ENCODE measurements at places on chromosomes 5 and 9. TPM values are rescaled to one million over a fixed set of nuclear protein-coding genes. Genes with fewer than 3 reads are reported as not detected.

Gene PLEKHG4B
- 1.1 TPM for total RNA-seq

- no peak overlapping the region for H3K27ac ChIP-seq
- H3K4me1 ChIP-seq = peaks cover 3% of the 10 kb centered on the region
- H3K4me3 ChIP-seq = no peak overlapping the region
- no peaks in the 10 kb centered on the region for H3K36me3 ChIP-seq
These were observed 154.5 kb upstream of the APC start for GRCh38 chr5:112583166-112583565.

Gene GPX8
- 78.1 TPM for total RNA-seq

Gene OLFM1
- total RNA-seq = 3.2 TPM

DNA sequence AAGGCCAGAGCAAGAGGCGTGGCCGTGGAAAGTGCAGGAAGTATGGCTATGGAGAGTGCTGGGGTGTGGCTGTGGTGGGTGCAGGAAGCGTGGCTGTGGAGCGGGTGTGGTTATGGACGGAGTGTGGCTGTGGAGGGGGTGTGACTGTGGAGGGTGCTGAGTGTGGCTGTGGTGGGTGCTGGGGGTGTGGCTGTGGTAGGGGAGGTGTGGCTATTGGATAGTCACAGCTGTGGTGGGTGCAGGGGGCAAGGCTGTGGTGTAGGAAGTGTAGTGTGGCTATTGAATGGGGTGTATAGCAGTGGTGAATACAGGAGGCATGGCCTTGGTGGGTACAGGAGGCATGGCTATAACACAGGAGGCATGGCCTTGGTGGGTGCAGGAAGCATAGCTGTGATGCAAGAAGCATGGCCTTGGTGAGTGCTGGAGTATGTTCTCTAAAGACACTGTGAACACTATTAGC lies 40.8 kb upstream of the SPATA31C2 start:
- no peak overlapping the region for H3K27ac ChIP-seq
- no peaks in the 10 kb centered on the region for H3K36me3 ChIP-seq
- H3K4me1 ChIP-seq = peaks cover 7% of the 10 kb centered on the region
- no peaks in the 10 kb centered on the region for H3K27me3 ChIP-seq
- DNase-seq = no peak

DNA sequence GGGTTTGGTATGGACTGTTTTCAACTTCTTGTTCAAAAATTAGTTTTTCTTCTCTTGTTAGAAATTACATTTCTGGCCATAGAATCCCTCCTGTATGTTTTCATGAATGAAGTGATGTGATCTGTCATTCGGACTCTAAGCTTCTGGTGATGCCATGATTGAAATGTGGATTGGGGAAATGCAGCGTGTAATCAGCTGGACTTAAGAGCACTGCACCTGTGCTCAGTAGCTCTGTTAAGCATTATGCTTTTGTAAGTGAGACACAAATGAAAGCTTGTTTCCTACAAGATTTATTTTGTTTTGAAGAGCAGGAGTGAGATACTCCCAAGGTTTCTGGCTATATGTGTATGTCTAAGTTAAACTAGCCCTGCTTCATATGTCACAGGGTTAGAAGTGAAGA lies 24.0 kb upstream of the FAM120AOS start:
- no peaks in the 10 kb centered on the region for H3K4me1 ChIP-seq
- H3K4me3 ChIP-seq = no peak overlapping the region
- no peak for DNase-seq
- H3K36me3 ChIP-seq = peaks cover 8% of the 10 kb centered on the region

GRCh38 chr5:146828385-146828784 lies 50.2 kb downstream of the PPP2R2B start:
- H3K4me1 ChIP-seq = no peaks in the 10 kb centered on the region
- no peak overlapping the region for H3K4me3 ChIP-seq
- H3K36me3 ChIP-seq = no peaks in the 10 kb centered on the region
- no peak for DNase-seq

- no peak for DNase-seq
- no peak overlapping the region for H3K27ac ChIP-seq
- no peaks in the 10 kb centered on the region for H3K27me3 ChIP-seq
- no peaks in the 10 kb centered on the region for H3K4me1 ChIP-seq
- no peak overlapping the region for H3K4me3 ChIP-seq
- no peaks in the 10 kb centered on the region for H3K36me3 ChIP-seq
These were observed 58.0 kb downstream of the GDA start for GRCh38 chr9:72207278-72207677.

GRCh38 chr9:14296495-14297113 lies 17.3 kb downstream of the NFIB start:
- H3K27me3 ChIP-seq = no peaks in the 10 kb centered on the region
- no peak overlapping the region for H3K4me3 ChIP-seq
- H3K27ac ChIP-seq = no peak overlapping the region
- H3K36me3 ChIP-seq = peaks cover 8% of the 10 kb centered on the region

Gene ASS1
- 59.9 TPM for total RNA-seq

- no peak for DNase-seq
- no peaks in the 10 kb centered on the region for H3K36me3 ChIP-seq
- H3K4me1 ChIP-seq = no peaks in the 10 kb centered on the region
- H3K27me3 ChIP-seq = no peaks in the 10 kb centered on the region
- H3K4me3 ChIP-seq = no peak overlapping the region
- no peak overlapping the region for H3K27ac ChIP-seq
These were observed 92.6 kb downstream of the STK32A start for GRCh38 chr5:147327421-147327820.
